Cerebellum (tissue), 4 donors: ENCODE measurements at places on chromosomes 5 and 9.

DNA sequence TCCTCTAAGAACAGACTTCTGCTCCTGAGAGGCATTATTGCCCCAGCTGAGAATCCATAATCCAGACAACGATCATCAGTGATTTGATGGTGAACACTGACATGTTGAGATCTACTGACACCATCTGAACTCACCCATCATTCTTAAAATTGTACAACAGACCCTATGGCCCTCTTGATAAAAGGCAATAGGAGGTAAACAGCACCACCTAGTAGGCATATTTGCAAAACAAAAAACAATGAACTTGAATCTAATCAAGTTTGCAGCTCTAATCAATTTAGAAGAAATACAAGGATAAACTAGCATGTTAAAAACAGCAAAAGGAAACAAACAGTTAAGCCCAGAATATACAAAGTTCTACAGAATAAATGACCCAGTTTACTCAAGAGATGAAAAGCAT is 89.6 kb downstream of the SFXN1 start:
- DNase-seq: no peak

DNA sequence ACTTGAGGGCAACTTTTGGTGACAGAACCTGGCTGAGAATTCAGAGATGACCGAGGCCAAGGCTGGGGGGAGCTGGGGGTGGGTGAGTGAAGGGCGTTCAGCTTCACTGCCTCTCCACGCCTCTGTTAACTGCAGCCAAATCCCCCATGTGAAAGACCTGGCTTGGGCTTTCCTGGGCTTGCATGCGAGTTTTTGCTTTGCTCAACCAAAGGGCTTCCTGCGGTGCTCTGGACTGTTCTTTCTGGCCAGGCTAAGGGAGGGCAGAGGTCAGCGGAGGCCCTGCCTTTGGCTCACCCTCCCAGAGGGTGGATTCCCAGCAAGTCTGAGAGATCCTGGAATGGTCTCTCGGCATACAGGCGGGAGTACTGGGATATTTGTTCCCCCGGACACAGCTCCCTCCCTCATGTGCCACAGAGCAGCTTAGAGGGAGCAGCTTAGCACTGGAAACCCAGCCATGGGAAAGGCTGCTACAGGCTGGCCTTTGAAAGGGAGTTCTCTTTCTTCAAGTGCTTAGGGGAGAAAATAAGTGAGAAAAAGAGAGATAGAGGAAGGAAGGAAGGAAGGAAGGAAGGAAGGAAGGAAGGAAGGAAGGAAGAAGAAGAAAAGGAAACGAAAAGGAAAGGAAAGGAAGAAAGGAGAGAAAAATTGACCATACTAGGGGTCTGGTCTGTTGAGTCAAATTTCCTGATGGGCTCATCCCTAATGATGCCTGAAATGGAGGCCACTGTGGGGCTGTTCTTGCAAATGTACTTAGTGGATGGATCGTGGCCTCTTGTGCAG is 158.8 kb downstream of the FGF18 start:
- DNase-seq: no peak

DNA sequence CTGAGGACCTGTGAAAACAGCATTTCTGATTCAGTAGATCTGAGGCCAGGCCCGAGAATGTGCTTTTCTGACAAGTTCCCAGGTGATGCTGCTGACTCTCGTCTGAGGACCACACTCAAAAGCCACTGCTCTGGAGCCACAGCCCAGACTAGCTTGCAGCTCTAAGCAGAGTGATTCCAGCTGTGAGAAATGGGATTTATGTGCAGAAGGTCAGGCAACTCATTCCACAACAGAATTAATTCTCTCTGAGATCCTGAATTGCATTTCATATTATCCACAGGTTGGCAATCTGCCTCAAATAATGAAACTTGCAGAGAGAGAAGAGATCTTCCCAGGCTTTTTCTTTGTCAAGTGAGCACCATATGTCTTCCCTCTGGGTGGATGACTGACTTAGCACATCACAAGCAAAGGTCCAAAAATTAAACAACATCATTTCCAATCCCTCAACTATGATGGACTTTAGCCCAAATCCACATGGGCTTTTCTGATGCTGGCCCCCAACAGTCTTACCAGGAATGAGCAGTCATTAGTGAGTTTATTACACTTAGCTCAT is 140.2 kb downstream of the ALDH1A1 start:
- DNase-seq: no peak

DNA sequence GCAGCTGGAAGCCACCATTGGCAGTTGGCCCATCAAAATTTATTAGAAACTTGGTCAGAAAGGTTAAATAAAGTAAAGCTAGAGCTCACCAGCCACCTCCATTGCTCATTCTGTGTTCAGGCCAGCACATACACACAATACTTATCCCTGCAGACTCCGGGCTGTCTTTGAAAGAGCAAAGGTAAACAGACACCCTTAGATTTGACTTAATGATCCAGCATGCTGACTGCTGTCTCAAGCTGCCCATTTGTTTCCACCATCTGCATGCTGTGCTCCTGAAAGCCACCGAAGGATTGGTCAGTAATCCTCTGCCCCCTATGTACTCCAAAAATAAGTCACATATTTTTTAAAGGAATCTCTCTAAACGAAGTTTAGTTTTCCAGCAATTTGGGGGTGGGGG is 1059.8 kb upstream of the DMAC1 start:
- DNase-seq: peak; percentile 21
